ENCODE measurements at places on chromosomes 4 and X.
A peak's percentile ranks its signal among the peaks of the same experiment; 100 is the strongest.

- DNase-seq, result no peak
These were observed 813.0 kb downstream of the TRAM1L1 start for GRCh38 chr4:116272336-116272735.

DNA sequence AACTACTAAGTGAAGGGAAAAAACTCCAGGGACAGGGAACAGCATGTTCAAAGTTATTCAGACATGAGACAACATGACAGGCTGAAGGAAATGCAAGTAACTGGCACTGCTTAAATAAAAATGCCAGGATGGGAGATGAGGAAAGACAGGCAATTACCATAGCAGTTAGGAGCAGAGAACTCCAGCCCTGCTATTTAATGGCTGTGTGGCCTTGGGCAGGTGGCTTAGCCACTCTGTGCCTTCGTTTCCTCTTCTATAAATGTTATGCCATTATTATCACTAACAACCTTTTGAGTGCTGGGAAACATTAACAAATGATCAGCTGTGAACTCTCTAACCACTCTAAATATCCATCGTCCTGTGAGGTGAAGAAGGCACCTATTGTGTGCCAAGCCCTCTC is 32.7 kb downstream of the PROM1 start:
- DNase-seq, result no peak

DNA sequence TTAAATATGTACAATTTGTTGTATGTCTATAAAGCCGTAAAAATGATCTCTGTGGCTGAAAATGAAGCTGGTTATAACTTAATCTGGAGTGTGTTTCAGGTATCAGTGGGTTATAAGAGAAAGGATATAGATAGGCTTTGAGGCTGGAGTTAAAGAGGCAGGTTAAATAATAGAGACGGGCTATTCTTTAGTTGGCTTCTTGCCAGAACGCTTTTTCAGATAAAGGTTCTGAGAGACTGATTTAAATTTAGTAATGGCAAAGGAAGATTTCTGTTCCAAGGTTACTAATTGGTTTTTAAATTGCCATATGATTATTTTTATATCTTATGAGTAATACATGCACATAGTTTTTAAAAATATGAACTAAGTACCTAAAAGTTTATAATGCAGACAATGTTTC is 117.4 kb downstream of the AWAT2 start:
- no peak for DNase-seq

DNA sequence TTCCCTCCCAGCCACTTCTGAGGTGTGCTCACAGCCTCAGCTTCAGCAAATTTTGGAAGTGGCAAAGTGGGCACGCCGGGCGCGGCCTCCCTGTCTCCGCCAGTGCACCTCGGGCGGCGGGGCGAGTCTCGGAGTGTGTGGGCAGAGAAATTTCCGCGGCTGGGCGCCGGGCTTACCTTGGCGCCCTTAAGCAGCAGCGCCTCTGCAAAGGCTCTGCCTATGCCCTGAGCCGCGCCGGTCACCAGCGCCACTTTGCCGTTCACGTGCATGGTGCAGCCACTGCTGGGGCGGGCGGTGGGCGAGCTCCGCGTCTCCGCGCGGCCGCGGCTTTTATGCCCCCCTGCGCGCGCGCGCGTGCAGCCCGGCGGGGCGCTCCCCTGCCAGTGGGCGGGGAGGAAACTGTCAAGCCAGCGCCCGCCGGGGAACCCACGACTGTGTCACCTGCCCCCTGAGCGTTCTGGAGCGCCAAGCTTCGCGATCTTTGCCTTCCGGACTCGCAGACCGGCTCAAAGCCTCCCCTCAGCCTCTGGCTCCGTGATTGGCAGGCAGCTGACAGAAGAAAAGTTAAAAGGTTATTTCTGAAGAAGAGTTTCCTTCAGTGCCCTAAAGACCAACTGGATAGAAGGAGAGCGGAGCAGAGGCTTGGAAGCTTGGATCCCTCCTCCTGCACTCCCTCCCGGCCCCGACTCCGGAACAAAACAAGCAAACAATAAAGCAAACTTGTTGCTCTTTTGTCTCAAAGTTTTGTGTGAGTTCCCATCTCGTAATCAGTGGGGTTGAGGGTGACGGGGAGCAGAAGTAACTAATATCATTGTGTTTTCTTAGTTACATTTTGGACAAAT is at the start of gene HPGD:
Gene HPGD (minus strand): TSS at position 306 of the 842 bp plus-strand sequence. CDS start 37 bp downstream, at position 269.
- DNase-seq, result no peak

GRCh38 chrX:35351795-35352483 is 409.3 kb downstream of the FAM47B start:
- no peak for DNase-seq

- DNase-seq, result no peak
These were observed 43.3 kb downstream of the NCAPG start for GRCh38 chr4:17854036-17854435.

DNA sequence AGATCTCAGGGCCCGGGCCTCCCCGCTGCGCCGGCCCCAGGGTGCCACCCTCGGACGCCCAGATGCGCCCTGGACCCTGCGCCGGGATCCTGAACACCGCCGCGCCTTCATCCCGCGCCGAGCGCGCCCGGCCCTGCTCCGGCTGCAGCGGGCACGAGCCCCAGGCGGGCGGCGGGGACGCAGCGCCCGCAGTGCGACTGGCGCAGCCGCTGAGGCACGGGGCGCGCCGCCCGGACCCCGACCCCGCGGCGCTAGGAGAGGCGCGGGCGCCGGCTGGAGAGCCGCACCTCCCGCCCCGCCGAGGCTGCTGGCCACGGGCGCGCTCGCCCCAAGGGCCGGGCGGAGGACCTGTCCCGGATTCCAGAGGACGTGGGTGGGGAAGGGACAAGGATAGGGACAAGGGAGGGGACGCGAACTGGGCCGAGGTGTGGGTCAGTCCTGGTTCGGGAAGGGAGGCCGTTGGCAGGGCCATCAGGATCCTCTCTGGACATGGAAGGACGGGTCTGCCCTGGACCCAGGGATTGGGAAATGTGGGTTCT is 1.1 kb downstream of the ZFYVE28 start:
- DNase-seq, result no peak

GRCh38 chr4:7648544-7649395 is 214.0 kb upstream of the PSAPL1 start:
- DNase-seq, result no peak

DNA sequence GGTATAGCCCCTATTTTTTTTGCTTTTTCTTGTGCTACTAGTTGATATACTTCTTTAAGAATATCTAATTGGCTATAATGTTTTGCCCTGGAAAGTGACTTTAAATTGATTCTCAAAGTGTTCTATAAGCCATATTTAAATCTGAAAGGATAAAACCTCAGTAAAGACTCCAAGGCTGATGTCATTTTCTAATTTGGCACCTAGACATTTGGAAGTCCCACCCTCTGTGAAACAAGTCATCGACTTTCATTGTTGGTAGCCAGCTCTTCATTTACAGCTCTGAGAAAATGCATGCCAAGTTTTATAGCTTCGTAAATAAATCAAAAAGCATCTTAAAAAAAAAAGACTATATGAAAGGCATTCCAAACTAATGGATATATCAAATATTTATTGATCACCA is 18.0 kb upstream of the STAG2 start:
- no peak for DNase-seq

DNA sequence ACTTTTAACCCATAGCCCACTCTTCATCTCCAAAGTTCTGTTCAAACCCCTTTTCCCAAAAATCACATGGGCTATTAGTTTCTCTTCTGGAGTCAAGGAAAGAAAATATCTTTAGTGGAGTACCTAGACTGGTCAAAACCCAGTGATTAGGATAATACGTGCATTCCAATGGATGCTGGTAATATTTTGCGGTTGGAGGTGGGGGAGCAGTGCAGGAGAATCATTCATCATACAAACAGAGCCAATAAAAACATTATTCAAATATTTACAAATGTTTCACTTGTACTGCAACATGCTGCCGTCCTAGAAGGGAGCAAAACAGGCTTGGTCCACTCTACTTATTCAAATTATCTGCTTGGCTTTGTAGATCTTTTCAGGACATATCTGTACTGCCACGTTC is 57.2 kb upstream of the RAB9B start:
- no peak for DNase-seq

- DNase-seq, result no peak
These were observed 125.0 kb upstream of the AADAT start for GRCh38 chr4:170214731-170215130.

- DNase-seq, result no peak
These were observed 9.7 kb upstream of the KLF3 start for GRCh38 chr4:38654273-38654672.

DNA sequence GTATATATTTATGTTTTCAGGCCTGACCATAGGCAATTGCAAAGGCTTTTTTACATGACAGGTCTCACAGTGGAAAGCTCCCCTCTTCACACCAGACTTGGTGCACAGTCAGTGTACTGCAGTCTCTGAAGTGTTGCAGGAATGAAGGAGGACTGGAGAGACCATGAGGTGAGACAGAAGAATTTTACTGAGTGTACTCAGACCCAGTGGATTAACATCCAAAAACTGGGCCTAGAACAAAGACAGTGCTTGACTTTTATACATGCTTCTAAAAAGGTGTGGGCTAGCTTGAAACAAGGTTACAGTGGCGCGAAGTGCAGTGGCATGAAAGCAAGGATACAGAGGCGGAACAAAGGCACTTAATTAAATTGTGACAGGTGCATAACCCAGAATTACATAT is 822.9 kb downstream of the RAPGEF2 start:
- DNase-seq, result no peak

GRCh38 chr4:188812644-188813043 is 673.4 kb downstream of the TRIML1 start:
- no peak for DNase-seq

GRCh38 chr4:100017637-100018310 is 67.7 kb upstream of the H2AZ1 start:
- no peak for DNase-seq

DNA sequence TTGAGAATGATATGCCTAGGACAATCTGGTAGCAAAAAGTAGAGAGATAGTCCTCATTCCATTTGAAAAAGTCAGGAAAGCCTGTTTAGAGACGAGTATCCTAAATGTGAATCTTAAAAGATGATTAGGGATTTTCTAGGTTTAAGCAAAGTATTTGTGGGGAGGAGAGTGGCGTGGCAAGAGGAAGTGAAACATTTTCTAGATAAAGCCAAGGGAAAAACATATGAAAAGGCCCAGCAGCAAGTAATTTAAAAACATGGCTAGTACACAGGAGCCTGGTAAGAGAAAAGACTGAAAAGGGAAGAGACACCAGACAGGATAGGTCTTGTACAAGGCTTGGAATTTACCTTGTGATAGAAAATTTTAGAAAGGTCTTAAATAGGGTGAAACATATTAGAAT is 45.9 kb downstream of the CORIN start:
- DNase-seq, result no peak

- DNase-seq, result peak; percentile 6
These were observed 1.2 kb upstream of the ELF4 start for GRCh38 chrX:130111220-130112154.

- no peak for DNase-seq
These were observed 72.4 kb downstream of the PAPSS1 start for GRCh38 chr4:107647591-107647990.

DNA sequence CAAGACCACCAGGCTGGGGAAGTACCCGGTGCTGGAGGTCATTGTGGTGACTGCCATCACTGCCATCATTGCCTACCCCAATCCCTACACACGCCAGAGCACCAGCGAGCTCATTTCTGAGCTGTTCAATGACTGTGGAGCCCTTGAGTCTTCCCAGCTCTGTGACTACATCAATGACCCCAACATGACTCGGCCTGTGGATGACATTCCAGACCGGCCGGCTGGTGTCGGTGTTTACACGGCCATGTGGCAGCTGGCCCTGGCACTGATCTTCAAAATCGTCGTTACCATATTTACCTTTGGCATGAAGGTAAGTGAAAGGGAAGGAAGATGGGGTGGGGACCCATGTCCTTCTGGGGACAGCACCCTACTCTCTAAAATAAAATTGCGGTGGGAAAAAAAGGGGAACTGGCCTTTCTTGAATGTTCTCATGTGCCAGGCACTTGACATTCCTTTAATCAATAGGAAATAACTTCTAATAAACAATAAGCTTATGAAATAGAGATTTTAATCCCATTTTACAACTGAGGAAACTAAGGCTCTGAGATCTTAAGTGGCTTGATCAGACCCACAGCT is 51.6 kb downstream of the CLCN4 start:
- no peak for DNase-seq

GRCh38 chrX:103831342-103831802 is 685 bp downstream of the RAB9B start:
- DNase-seq, result no peak

DNA sequence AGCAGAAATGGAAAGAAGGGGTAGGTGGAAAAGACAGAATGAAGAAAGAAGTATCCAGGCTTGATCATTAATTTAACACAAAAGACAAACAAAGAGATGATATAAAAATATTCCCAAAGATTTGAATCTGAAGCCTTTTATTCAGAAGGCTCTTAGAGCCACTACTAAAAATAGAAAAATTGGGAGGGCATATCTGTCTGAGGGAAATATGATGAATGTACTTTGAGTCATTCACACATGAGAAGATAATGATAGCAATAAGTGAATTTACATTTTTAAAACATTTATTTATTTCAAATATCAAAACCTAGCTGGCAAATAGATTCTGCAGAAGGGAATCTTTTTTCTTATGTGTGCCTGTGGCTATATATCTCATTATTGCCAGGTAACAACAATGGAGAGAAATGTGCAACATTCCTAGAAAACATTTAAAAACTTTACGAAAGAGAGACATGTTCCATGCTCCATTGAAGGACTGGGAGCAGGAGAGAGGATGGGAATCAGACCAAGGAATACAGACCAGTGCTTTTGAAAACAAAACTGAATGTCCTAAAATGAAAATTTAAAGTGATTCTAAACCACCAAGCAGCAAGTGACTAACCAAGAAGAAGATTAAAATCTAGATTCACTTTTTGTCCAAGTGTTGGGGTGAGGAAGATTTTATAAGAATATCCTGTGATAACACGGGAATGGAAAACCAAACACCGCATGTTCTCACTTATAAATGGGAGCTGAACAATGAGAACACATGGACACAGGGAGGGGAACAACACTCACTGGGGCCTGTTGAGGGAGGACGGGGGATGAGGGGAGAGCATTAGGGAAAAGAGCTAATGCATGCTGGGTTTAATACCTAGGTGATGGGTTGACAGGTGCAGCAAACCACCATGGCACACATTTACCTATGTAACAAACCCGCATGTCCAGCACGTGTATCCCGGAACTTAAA is 41.2 kb downstream of the ANXA5 start:
- no peak for DNase-seq

GRCh38 chrX:107153005-107153404 is 34.4 kb upstream of the RBM41 start:
- no peak for DNase-seq

DNA sequence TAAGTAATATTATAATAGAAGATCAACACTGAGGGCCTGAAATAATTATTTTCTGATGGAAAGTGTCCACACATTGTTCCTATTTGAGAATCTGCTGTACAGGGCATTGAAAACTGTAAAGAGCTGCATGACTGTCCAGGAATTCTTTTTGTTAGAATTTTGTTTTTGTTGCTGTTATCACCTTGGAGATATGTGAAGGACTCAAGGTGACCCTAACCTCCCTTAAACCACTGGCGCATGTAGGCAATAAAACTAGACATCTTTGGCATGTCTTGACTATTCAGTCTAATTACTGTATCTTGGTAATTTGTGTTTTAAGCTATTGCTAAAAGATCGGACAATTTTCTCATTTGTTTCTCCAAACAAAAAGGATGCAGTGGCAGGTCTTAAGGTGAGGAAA is 55.5 kb upstream of the SMIM10 start:
- no peak for DNase-seq

All from hypothalamus (tissue), 51 donors.